Natural killer cell treated with Interleukin-12 subunit alpha and Interleukin-12 subunit beta and Interleukin-15 and Interleukin-18, amount 100 ng/mL, for 72 hours (primary cell): ENCODE measurements at places on chromosomes 13 and 19. TPM values are rescaled to one million over a fixed set of nuclear protein-coding genes. Genes with fewer than 3 reads are reported as not detected.

SAMD1 gene
- total RNA-seq = 45.5 TPM

CGB8 gene
- total RNA-seq = not detected

SLITRK1 gene
- not detected for total RNA-seq

IL17D gene
- total RNA-seq = 0.22 TPM

RASAL3 gene
- 129 TPM for total RNA-seq

PLVAP gene
- 0.59 TPM for total RNA-seq

CYP4F2 gene
- total RNA-seq = not detected

CYP4F3 gene
- total RNA-seq = not detected

CD33 gene
- total RNA-seq = 1.4 TPM

CBLC gene
- not detected for total RNA-seq

LRCH1 gene
- 26.0 TPM for total RNA-seq

PROZ gene
- not detected for total RNA-seq

PSG7 gene
- total RNA-seq = not detected

FGF9 gene
- 0.29 TPM for total RNA-seq

ZNF540 gene
- total RNA-seq = 2.3 TPM

GRCh38 chr13:66972659-66973058, 257.5 kb downstream of the PCDH9 start:
- no peak for DNase-seq

GRCh38 chr19:752652-753517, 2.0 kb downstream of the MISP start:
- DNase-seq = no peak

DNA sequence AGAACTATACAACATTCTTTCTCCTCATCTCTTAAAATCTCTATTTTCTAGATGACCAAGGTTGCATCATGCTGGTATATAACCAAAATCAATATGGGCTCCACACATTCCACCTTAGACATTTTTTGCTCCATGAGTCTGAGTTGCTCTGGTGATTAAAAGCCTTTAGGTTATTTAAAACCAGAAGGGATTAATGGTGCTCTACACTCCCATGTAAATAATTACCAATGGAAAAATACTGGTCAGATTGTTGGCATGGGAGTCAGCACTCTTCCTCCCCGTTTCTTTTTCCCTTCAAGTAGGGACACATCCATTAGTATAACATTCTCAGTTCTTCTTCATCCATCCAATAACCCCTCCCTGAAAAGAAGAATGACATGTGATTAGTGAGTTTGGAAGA, 747.7 kb downstream of the PCDH17 start:
- no peak for DNase-seq

GRCh38 chr19:9700229-9700981, 25.5 kb upstream of the ZNF562 start:
- no peak for DNase-seq

- no peak for DNase-seq
Measured at GRCh38 chr13:110119935-110120905, 186.7 kb downstream of the COL4A1 start.

- DNase-seq = no peak
Measured at GRCh38 chr19:18292810-18293641, 11.6 kb upstream of the JUND start.

DNA sequence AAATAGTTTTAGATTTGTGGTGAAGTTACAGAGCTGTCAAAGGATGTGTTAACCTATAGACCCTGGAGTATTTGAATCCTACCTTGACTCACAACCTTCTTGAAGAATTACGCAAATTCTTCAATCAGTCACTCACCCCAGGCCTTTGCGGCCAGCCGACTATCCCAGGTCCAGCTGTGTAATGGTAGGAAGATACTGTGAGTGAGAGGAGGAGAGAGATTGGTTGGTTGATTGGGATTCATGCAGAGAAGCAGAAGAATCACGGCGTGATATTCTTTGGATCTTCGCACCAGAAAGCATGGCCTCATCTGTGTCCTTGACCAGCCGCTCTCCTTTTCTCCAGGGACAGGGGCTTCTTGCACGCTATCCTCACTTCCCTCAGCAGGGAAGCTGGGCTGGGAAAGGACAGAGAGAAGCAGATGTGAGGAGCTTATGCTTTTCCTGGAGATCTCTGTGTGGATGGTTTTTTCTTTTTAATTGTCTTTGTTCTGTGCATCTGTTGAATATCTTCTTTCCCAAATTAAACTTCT, 249.1 kb downstream of the GGACT start:
- DNase-seq = no peak

- no peak for DNase-seq
Measured at GRCh38 chr13:40994581-40995230, 24.4 kb downstream of the ELF1 start.

GRCh38 chr19:17620696-17621095, 65.2 kb downstream of the COLGALT1 start:
- DNase-seq = no peak

- DNase-seq = no peak
Measured at GRCh38 chr13:49776871-49777270, 15.6 kb downstream of the KPNA3 start.

- no peak for DNase-seq
Measured at GRCh38 chr19:14379294-14380065, 1.8 kb upstream of the ADGRE5 start.

DNA sequence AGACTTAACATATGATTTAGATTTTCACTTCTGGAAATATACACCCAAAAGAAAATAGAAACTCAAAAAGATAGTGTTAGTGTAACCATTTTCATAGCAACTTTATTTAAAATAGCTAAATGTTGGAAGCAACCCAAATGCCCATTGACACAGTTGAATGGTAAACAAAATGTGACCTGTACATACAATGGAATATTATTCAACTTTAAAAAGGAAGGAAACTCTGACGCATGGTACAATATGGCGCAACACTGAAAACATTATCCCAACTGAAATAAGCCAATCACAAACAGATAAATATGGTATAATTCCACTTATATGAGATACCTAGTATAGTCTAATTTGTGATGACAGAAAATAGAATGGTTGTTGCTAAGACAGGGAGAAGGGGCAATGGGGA, 1456.1 kb upstream of the MIR17HG start:
- no peak for DNase-seq

GRCh38 chr19:38834104-38834490, 2.5 kb upstream of the ECH1 start:
- DNase-seq = no peak

GRCh38 chr13:59701261-59701660, 462.5 kb downstream of the DIAPH3 start:
- DNase-seq = no peak

DNA sequence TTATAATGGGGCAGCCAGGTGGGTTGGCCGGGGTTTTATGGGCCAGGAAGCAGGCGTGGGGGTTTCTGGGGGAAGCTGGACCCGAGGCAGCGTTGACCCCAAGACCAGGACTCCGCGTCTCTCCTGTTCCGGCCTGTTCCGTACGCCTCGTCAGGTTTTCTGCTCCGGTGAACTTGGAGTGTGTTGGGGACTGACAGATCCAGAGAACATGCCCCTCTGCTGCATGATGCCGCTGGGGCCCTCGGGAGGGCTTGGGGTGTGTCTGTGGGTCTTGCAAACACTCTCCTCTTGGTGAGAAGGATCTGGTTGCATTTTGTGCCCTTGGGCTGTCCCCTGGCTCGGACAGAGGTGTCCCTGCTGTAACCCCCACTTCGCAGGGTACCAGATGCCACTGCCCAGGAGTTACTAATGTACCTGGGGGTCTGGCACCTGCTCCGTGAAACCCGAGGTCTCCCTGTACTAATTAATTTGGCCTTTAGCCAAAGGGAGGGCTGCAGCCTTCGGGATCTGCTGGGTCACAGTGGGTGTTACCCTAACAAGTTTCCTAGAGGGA, 15.6 kb downstream of the KDM4B start:
- DNase-seq = peak; percentile 32

GRCh38 chr19:18208098-18208951, 4.5 kb upstream of the RAB3A start:
- no peak for DNase-seq

DNA sequence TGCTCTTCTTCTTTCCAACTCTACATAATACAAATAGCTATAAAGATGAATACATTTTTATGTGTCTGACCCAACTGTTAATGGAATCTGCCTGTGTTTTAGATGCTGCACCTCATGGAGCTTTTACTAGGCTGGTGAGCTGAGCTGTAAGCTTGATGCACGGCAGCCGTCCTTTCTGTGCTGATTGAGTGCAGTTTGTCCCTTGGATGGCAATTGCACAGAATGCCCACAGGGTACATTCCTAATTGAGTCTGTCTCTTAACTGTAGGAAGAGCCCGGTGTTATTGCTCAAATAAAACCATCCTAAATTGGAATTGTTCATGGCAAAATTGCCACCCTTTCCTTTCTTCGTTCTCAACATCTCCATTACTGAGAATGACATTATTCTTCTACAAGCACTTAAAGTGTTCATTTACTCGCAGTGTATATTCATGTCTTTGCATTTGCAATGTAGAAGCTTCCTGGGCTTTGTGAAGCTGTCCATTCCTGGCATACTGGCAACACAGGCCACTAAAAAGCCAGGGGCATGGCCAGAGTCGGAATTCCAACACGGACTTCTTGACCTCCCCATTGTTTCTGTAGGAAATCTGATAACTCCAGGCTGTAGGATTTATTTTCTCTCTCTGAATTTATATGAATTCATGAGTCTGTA, 85.8 kb downstream of the SLC10A2 start:
- no peak for DNase-seq

DNA sequence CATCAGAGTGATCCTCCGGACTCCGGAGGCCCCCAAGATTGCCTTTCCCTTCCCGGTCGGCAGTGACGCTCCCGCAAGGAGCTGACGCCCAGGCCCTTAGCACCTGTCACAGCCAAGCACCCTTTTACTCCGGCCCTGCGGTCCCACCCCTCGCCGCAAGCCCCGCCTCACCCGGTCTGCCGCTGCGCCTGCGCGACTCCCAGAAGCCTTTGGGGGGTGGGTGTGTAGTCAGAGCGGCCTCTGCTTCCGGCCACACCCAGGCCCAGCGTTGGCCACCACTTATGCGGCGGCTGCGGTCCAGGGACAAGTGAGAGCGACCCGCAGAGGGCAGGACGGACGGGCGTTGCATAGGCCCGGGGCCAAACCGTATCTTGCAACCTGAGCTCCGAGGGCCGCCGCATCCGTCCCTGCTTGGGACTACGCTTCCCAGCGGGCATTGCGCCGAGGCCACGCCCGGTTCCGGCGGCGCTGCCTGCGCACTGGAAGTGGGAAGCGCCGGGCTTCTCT, 441 bp upstream of the ZFP28 start:
- peak; percentile 90 for DNase-seq

DNA sequence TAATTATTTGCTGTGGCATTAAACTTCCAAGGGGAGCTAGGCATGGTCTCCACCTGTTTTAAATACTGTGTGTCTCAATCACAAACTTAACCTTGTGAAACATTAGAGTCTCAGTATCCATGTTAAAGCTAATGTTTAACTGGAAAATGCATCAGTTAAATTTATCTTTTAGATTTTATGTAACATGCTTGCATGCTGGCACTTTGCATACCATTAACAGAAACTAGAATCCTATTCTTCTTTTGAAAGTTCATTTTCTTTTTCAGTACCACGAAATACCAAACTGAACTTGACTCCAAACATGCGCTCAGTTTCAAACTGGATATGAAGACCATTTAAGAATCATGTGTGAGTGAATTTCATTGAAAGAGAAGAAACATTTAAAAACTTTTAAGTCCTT, 328.9 kb upstream of the SLC10A2 start:
- no peak for DNase-seq

- DNase-seq = no peak
Measured at GRCh38 chr13:60990032-60990733, 425.5 kb downstream of the PCDH20 start.

- no peak for DNase-seq
Measured at GRCh38 chr19:29480507-29480906, 45.3 kb upstream of the VSTM2B start.

DNA sequence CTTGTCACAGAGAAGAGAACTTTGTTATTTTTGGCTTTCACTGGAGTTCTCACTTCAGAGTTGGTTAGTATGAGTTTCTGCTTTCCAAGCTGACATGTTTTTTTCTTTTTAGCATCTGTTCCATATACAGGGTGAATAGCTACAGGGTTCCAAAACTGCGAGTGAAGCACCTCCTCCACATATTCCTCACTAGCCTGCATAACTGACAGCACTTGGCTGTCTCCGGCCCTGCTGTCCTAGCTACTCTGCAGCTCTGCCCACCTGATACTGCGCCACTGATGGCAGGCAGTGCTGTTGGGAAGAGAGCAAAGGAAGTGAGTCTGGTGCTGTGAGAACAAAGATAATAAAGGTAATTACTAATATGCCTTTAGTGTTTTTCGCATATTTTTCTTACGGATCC, 6.8 kb downstream of the ATP8A2 start:
- DNase-seq = no peak

DNA sequence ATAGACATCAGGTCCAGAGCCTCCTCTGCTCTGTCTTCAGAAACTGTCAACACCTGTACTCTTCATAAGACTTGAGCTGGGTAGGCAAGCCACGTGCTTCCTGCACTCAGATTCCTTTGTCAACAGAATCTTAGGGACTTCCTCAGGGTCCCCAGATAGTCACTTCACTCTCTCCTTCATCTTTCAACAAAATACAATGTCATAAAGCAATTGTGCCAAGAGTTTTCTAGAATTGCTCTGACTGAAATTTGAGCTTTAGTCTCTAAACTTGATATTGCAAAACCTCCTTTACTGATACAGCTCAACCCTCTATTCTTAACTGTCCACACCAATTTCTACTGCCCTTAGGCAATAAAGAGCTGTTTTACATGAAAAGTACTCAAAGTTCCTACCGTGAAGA, 179.9 kb downstream of the IRS2 start:
- no peak for DNase-seq

GRCh38 chr19:1762243-1763117, 9.2 kb downstream of the ONECUT3 start:
- no peak for DNase-seq

DNA sequence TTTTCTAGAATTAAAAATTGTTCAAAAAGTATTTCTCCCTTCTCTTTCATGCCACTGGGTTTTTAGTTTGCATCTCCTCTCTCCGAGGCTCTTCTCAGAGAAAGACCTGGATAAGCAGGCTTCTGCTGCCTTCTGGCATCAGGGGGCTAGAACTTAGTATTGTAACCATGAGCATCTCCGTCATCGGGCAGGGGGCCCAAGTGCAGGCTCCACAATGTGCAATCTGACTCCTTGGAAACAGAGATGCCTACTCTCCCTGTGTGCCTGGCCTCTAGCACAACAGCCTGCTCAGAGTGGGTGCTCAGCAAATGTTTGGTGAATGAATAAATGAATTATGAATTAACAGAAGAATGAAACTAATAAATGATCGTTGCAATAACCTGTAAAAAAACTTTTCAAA, 45.6 kb upstream of the MTIF3 start:
- DNase-seq = no peak

- no peak for DNase-seq
Measured at GRCh38 chr19:46530636-46531035, 35.0 kb upstream of the PNMA8B start.

GRCh38 chr19:11323601-11324078, 15.8 kb downstream of the RAB3D start:
- no peak for DNase-seq

GRCh38 chr13:25118378-25118905, 22.5 kb downstream of the PABPC3 start:
- no peak for DNase-seq

DNA sequence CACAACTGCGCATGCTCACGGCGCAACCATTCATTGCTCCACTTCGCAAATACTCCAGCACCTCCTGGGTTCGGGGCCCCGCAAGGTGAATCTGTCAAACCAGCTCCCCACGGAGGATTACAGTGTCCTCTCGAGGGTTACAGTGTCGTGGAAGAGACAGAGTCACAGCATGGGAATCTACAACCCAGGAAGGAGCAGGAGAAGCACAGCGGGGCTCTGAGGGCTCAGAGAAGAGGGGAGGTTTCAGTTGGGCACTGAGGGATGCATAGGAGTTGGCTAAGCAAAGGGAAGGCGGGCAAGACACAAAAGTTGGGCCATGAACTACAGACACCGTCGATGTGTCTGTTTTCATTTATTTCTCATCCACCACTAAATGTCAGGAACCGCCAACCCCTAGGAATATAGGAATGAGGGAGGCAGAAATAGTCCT, 1.0 kb upstream of the GTF2F1 start:
- DNase-seq = no peak
